Activated CD4-positive, alpha-beta T cell treated with anti-CD3 and anti-CD28 coated beads, Interleukin-2, amount 50 U/mL, for 48 hours (primary cell): ENCODE measurements at places on chromosomes 16 and 17.

DNA sequence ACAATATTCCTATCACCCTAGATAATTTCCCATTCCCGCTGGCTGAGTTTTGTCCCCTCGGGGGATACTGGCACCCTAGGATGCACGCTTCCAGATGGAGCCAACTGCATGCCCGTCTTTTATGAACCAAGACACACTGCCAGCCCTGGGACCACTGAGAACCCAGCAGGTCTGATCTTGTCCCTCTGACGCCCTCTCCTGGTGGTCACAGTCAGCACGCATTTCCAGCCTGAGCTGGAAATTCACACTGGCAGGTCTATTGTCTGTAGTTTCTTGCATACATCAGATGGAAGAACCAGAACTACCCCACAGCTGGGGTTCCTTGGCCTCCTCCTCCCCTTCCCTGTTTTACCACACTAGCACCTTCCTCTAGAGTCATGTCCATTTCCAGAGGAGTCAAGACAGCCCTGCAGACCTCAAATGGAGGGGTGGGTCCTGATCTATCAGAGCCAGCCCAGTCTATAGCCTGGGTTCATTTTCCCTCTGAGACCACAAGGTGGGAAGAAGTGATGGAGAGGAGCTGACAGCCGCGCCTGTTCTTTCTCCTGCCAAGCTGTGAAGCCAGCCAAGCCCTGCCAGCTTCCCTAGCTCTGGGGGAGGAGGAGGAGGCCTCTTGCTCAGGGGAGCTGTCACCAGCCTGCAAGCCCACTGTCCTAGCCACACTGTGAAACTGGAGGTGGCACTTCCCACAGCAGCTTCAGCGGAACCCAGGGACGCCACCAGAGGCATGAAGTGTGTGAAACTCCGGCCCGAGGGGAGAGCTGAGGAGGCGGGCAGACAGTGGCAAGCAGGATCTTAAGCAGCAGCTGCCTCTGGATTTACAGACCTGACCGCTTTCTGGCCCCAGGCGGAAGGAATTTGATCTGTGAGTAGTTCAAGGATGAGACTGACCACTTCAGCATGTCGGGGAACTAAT is 29.3 kb downstream of the MXRA7 start:
- peak; percentile 80 for DNase-seq

GRCh38 chr16:48687421-48688038 is 77.5 kb upstream of the N4BP1 start:
- DNase-seq: peak; percentile 32

GRCh38 chr16:29745121-29745852 is 503 bp downstream of the C16orf54 start:
- DNase-seq: peak; percentile 67

DNA sequence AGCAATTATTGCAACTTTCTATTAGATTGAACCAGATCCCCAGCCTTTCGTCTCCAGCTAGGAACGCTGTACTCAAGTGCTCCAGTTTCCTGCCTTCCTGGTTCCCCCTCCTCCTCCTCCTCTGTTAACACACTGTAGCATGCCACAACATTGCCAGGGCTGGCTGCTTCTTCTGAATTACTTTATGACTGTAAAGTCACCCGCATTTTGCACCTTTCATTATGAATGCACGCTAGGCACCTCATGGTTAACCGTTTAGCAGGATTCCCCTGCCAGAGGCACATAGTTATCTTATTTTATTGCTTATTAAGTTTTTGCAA is 4.5 kb downstream of the ZNF423 start:
- no peak for DNase-seq

DNA sequence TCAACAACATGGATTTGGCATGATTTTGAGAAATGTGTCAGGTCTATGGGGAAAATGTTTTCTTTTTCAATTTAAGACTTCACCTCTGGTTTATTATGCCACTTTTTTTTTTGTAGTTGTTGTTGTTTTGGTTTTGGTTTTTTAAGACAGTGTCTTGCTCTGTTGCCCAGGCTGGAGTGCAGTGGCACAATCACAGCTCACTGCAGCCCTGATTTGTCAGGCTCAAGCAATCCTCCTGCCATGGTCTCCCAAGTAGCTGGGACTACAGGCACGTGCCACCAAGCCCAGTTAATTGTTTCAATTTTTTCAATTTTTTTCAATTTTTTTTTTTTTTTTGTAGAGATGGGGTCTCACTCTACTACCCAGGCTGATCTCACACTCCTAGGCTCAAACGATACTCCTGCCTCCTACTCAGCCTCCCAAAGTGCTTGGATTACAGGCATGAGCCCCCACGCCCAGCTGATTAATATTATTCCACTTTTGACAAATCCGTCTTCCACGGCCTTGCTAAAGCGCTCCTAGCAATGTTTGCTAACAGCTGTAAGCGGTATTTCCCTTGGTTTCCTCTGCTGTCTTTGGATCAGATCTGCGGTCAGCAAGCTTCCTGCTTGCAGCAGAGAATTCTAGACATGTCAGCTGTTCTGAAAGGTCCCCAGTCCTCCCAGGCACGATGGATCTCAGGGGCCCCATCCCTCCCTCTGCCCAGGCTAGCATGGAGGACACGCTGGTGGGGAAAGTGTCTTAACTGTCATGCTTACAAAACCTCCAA is 7.0 kb upstream of the MILR1 start:
- peak; percentile 31 for DNase-seq

DNA sequence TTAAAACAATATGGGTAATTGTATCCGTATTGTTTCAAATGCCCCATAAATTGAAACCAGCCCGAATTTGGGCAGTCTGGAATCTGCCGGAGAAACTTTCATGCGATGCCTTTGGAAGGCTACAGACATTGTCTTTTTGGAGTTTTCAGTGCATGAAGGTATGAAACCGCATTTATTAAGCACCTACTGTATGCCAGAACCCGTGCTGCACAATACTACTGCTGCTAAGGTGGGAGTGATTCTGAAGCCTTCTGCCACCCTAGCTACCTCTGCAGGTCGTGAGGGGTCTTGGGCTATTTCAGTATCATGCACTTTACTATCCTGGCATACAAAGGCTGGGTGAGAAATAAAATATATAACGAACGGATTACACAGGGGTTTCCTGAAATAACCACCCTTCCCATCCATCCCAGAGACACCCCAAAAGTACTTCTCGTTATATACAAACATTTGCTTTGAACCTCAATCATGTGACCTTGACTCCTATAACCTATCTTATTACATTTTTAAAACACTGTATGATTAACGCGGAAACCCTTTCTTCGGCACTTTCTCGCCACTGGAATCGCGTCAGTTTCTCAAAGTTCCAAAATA is 1.0 kb upstream of the MSI2 start:
- no peak for DNase-seq

DNA sequence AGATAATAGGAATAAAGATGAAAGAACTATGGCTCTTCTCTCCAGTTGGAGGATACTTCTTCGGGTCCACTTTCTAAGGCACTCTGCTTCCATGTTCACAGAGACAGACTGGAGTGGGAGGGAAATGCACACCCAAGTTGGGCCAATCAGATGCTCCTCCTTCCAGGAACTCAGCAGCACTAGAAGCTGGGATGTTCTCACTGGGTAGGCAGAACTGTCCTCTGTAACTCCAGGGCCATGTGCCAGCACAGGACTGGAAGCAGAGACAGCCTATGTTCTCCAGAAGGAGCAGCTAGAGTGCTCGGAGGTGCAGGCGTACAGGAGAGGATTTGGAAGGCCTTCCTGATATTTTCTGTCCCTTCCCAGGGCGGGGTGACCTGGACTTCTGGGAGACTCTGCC is 49.9 kb upstream of the SREBF1 start:
- no peak for DNase-seq

DNA sequence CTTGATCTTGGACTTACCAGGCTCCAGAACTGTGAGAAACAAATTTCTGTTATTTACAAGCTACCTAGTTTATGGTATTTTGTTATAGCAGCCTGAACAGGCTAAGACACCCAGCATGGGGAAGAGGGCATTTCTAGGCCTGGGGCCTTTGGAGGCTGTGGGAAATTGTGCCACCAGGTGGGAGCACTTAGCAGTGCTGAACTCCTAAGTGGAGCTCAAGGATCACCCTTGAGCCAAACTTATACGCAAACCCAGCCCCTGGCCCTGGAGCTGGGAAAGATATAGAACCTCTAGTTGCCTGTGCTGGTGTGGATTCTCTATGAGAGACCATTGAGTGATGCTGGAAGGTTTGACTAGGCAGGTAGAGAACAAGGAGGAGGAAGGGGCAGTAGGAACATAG is 36.1 kb downstream of the MIS12 start:
- DNase-seq: no peak

- DNase-seq: no peak
Measured at GRCh38 chr17:12808723-12809122, 19.4 kb downstream of the ARHGAP44 start.

DNA sequence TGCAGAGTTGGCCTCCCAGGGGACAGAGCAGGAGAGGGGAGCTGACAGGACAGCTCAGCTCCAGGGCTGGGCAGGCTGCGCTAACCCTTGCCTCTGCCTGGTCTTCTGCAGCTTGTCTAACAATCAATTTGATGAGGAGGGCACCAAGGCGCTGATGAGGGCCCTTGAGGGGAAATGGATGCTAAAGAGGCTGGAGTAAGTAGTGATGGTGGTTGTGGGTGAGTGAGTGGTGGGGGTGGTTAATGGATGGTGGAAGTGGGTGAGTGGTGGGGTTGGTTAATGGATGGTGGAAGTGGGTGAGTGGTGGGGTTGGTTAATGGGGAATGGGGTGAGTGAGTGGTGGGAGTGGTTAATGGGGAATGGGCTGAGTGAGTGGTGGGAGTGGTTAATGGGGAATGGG is 22.0 kb upstream of the CPNE2 start:
- DNase-seq: no peak

GRCh38 chr17:48630009-48630924 is 4.1 kb upstream of the HOXB9 start:
- no peak for DNase-seq

DNA sequence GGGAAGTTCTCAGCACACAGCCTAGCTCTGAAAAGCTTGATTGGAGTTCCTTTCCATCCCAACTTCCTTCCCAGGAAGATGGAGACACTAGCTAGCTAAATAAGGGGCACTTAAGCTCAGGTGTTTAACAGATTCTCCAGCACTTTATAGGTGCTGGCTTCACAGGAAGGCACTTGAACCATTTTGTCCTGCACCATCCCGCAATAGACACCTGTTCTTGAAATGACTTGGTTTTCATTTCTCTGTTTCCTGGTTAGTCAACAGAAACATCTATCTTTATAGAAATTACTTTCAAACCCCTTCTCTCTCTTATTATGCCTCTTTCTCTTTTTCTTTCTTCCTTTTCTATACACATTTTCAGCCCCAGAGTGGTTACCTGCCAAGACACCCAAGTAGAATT is 409.9 kb upstream of the ZFHX3 start:
- DNase-seq: no peak

DNA sequence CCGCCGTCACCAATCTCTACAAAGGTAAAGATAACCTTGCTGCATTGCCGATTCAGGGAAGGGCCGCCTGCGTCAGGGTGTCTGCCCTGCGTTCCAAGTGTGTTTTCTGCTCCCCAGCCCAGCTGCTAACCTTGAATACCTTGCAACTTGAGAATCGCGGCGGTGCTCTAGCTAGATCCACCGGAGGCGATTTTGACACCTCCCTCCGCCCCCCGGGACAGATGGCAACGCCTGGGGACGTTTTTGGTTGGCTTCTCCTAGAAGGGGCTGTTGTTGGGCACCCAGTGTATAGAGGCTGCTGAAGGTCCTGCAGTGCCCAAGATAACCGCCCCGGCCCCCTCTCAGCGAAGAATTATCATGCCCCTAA is 1.5 kb downstream of the HAPSTR1 start:
- peak; percentile 36 for DNase-seq

GRCh38 chr16:7315813-7316212 is 16.8 kb upstream of the RBFOX1 start:
- DNase-seq: no peak

GRCh38 chr17:48054238-48055185 is 6.4 kb downstream of the NFE2L1 start:
- DNase-seq: no peak
